ENCODE measurements at places on chromosomes 4 and X.

DNA sequence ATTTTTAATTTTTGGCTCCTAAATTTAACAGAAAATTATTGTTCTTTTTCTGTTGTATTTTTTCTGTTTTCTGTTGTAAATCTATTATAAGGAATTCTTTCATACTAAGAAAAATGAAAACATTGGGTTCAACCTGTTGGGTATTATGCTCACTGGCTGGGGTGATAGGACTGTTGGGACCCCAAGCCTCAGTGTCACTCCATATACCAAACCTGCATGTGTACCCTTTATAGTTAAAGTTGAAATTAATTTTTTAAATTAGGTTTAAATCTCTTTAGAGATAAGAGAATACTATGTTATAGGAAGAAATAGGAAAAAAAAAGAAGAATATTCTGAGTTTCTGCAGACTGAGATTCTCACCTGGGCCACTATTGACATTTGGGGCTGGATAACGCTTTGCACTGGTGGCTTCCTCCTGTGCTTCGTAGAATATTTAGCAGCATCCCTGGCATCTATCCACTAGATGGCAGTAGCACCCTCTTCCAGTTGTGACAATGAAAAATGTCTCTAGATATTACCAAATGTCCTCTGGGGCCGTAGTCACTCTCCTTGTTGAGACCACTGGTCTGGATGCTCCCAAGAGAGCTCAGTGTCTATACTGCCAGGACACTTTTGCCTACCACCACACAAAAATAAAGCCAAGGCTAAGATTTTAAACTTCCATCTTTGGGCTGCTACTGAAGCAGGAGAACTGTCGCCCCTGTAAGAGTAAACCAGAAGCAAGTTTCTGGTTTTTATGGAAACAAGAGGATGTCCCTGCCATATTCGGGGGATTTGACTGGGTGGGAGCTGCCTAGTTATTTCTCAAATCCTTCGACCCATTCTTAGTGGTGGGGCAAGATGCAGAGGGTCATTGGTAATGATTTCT is 22.4 kb upstream of the CLTRN start:
- no peaks in the 10 kb centered on the region for H3K4me1 ChIP-seq
- no peak overlapping the region for H3K27ac ChIP-seq
- peaks cover 7% of the 10 kb centered on the region for H3K36me3 ChIP-seq
- DNase-seq: peak; percentile 44
- H3K4me3 ChIP-seq: no peak overlapping the region

DNA sequence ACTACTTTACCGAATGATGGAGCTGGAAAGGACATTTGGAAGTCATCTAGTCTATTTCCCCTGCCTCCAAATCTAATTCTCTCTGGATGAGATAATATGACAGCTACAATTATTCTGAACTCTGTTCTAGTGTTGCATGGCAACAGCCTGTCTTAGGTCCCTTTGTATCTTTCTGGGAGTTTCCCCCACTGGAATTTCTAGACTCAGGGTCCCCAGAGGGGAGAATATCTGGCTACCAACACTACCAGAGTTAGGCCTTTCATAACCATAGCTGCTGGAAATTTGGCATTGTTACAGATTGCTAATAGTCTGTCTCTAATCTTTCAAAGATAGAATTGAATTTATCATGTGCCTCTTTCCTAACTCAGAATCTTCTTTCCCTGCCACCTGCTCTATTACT is 4.5 kb downstream of the MSN start:
- H3K27ac ChIP-seq: peak overlapping the region; percentile 68
- H3K4me1 ChIP-seq: peaks cover 16% of the 10 kb centered on the region
- H3K4me3 ChIP-seq: no peak overlapping the region
- no peak for DNase-seq
- no peaks in the 10 kb centered on the region for H3K36me3 ChIP-seq

DNA sequence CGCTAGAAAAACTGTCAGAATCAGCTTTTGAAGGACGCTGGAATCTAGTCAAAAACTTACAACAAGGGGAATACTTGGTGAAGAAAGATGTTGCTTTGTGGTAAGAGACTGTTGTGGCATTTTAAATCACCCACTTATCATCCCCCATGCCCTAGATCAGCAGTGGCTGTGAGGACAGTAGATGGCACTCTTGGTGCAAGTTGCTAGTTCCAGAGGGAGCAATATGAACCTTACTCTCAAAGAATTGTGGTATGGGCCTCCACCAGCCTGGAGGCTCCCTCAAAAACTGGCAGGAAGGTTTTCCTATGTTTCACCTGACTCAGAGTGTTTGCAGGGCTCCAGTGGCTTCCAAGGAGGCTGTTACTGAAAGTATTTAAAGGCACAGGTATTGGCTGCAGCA is 37.7 kb upstream of the SLC16A2 start:
- H3K36me3 ChIP-seq: no peaks in the 10 kb centered on the region
- no peaks in the 10 kb centered on the region for H3K4me1 ChIP-seq
- H3K4me3 ChIP-seq: no peak overlapping the region
- no peak for DNase-seq

DNA sequence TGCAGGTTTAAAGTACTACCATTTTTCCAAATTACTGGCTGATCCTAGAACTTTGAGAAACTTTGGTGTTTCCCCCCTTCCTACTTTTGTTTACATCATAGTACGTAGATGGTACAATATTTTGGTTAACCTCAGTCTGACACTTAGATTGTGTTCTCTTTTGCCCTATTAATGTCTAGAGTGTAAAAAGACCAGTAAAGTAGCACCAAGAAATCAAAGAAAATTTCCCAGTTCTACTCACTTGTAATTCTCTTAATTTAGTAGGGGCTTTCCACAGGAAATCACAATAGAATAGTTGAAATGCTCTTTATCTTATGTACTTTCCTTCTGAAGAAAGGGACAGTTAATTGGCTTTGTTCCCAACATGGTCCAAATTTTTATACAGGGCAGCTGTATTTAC is 51.6 kb downstream of the NFKB1 start:
- H3K27me3 ChIP-seq: no peaks in the 10 kb centered on the region
- H3K36me3 ChIP-seq: peaks cover 6% of the 10 kb centered on the region
- peak overlapping the region; percentile 28 for H3K27ac ChIP-seq
- peaks cover 22% of the 10 kb centered on the region for H3K4me1 ChIP-seq
- no peak for DNase-seq

DNA sequence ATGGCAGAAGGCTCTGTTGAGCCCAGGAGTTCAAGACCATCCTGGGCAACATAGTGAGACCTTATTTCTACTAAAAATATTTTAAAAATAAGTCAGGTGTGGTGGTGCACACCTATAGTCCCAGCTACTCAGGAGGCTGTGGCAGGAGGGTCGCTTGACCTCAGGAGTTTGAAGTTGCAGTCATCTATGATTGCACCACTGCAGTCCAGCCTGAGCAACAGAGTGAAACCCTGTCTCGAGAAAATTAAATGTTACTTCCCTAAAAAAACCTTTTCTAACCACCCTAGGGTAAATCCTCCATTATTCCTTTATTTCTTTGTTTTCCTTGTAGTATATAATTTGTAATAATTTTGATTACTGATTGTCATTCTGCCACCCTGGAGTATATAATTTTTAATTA is 7.9 kb downstream of the FAM200B start:
- H3K27me3 ChIP-seq: no peaks in the 10 kb centered on the region
- peaks cover 17% of the 10 kb centered on the region for H3K36me3 ChIP-seq
- H3K4me1 ChIP-seq: no peaks in the 10 kb centered on the region
- H3K27ac ChIP-seq: no peak overlapping the region
- DNase-seq: no peak
- H3K4me3 ChIP-seq: no peak overlapping the region

DNA sequence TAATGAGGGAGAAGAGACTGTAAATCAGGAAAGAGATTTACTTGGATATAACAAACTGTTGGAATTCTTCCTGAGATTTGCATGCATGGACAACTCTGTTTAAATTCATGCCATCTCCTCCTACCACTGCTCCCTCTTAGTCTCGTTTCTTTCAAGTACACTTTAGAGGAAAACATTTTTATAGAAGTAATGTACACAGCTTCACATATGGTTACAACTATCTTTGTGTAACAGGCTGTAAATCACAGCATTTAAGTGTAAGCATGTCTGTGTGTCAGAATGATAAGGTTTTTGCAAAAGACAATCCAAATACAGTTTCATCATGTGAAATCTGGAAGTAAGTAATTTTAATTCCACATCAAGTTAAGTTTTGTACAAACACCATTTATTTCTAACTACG is 21.5 kb upstream of the ENPEP start:
- no peak for DNase-seq
- no peak overlapping the region for H3K4me3 ChIP-seq
- H3K36me3 ChIP-seq: no peaks in the 10 kb centered on the region
- no peaks in the 10 kb centered on the region for H3K27me3 ChIP-seq
- H3K27ac ChIP-seq: no peak overlapping the region

DNA sequence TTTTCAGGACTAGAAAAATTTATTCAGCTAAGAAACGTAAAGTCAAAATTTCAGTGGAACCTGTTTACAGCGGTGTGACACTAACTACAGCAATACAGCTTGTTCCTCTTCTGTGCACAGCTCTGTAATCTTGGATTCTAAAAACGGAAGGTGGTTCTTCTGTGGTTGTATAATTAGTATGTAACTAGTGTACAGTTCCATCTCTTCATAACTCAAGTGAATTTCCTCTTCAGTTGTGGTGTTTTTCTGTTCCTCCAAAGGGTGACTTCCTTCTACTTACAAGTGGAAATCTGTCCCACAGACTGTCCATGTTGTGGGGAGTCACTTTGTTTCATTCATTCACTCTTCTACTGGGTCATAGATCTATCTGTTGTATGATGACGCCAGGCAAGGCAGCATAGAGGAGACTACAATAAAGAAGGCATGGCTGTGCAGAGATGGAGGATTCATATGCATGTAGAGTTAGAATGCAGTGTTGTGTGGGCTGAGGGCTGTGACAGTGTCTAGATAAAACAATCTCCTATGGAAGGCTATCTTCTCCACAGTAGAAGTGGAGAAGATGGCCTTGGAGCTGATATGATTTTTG is 5.4 kb downstream of the DAPP1 start:
- H3K27me3 ChIP-seq: no peaks in the 10 kb centered on the region
- no peak overlapping the region for H3K4me3 ChIP-seq
- no peak overlapping the region for H3K27ac ChIP-seq
- no peaks in the 10 kb centered on the region for H3K36me3 ChIP-seq

- DNase-seq: no peak
- no peak overlapping the region for H3K27ac ChIP-seq
- H3K4me3 ChIP-seq: no peak overlapping the region
- H3K36me3 ChIP-seq: no peaks in the 10 kb centered on the region
- no peaks in the 10 kb centered on the region for H3K27me3 ChIP-seq
Measured at GRCh38 chrX:56026815-56027214, 205.3 kb upstream of the KLF8 start.

GRCh38 chrX:133654811-133655210 is 239.5 kb upstream of the GPC4 start:
- no peak overlapping the region for H3K4me3 ChIP-seq
- no peak for DNase-seq
- no peaks in the 10 kb centered on the region for H3K27me3 ChIP-seq
- no peaks in the 10 kb centered on the region for H3K4me1 ChIP-seq
- H3K36me3 ChIP-seq: no peaks in the 10 kb centered on the region
- no peak overlapping the region for H3K27ac ChIP-seq

DNA sequence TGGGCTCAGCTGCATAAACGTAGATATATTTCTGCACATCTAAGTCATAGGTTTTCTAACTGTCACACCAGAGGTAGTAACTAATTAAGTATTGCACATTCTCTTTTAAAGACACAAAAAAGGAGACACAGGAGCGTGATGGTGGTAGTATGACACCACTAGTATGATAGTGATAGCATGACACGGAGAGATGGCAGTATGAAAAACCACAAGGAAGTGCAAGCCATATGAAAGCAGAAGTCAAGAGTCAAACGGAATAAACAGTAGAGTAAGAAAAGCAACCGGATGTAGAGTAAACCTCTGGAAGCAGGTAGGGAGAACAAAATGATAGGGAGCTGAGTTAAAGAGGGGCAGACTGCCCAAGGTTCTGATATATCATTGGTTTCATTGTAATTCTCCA is 382.2 kb upstream of the INTU start:
- H3K36me3 ChIP-seq: no peaks in the 10 kb centered on the region
- DNase-seq: no peak
- no peaks in the 10 kb centered on the region for H3K4me1 ChIP-seq
- H3K27ac ChIP-seq: no peak overlapping the region
- H3K4me3 ChIP-seq: no peak overlapping the region

- no peak for DNase-seq
- H3K4me1 ChIP-seq: no peaks in the 10 kb centered on the region
- no peaks in the 10 kb centered on the region for H3K27me3 ChIP-seq
- H3K27ac ChIP-seq: no peak overlapping the region
Measured at GRCh38 chrX:38089173-38089982, 83.0 kb downstream of the SYTL5 start.

DNA sequence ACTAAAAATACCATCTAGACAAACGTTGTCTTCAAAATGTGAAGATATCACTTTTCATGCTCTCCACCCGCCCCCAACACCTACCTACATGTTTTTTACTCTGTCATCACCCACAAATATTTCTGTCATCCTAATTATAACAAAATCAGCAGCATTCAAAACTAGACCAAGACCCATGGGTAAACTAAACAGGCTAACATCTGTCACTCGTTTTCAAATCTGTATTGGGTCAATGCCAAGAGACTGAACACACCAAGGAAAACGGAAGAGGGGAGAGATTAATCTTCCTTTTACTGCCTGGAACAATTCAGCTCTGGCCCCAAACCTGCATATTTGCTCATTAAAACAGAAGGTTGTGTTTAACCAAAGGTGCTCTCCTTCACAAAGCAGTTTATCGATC is 17.5 kb downstream of the FAM184B start:
- H3K36me3 ChIP-seq: no peaks in the 10 kb centered on the region
- no peaks in the 10 kb centered on the region for H3K4me1 ChIP-seq
- DNase-seq: no peak
- no peaks in the 10 kb centered on the region for H3K27me3 ChIP-seq

DNA sequence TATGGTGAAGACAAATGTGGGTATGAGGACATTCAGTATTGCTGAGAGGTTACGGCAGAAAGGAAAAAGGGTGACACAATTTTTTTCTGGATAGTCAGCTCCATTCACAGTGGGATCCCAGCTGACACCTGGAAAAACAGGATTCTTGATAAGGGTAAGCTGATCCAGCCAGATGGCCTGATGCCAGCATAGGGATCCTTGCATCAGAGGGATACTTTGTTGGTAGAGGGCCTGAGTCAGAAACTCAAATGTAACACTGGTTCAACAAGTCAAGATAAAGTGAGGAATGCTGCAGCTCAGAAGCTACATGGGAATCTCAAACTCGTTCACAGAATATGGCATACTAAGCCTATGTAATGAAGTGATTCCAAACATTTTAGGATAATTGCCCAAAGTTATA is 726.7 kb downstream of the C4orf33 start:
- H3K27ac ChIP-seq: no peak overlapping the region
- no peaks in the 10 kb centered on the region for H3K4me1 ChIP-seq
- no peak overlapping the region for H3K4me3 ChIP-seq
- H3K36me3 ChIP-seq: no peaks in the 10 kb centered on the region

- no peak overlapping the region for H3K27ac ChIP-seq
- no peak for DNase-seq
- no peaks in the 10 kb centered on the region for H3K4me1 ChIP-seq
- no peaks in the 10 kb centered on the region for H3K27me3 ChIP-seq
Measured at GRCh38 chrX:103716962-103717361, 6.3 kb downstream of the TMEM31 start.

DNA sequence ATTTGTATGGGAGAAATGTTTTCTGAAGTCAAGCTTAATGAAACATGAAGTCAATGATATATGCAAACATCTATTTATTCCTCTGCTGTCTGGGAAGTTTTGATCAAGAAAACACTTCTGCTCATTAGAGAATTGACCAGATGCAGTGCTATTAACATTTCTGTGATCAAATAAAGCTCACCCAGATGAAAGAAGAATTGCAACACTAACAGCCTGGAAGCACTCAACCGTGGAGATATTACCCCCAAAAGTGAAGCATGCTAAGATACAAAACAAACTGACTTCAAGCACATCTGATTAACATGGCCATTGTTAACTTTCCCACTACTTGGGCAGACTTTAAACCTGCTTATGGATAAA is 73.7 kb upstream of the GUCY1A1 start:
- no peak overlapping the region for H3K27ac ChIP-seq
- no peak overlapping the region for H3K4me3 ChIP-seq
- DNase-seq: no peak

Measured in effector memory CD4-positive, alpha-beta T cell (primary cell).